ENCODE measurements at places on chromosomes 5 and 9. TPM values are rescaled to one million over a fixed set of nuclear protein-coding genes. Genes with fewer than 3 reads are reported as not detected.

KIF4B gene
- total RNA-seq: not detected

ADGRD2 gene
- total RNA-seq: not detected

SIT1 gene
- not detected for total RNA-seq

DNA sequence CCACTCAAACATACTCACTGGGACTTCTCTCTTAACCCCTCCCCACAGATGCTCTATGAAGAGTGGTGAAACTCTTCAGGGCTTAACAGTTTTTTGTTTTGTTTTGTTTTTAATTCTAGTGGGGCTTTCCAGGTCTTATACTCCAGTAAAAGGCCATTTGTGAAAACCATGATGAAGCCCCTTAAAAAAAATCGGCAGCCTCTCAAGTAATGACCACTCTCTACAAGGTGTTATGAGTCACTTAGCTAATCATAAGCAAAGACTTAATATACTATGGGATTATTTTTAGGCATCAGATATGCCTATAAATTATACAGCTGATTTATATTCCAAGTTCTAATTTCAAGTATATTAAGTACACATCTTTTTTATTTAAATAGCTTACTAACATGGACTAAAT is 607.9 kb downstream of the RAB3C start:
- DNase-seq: no peak

DNA sequence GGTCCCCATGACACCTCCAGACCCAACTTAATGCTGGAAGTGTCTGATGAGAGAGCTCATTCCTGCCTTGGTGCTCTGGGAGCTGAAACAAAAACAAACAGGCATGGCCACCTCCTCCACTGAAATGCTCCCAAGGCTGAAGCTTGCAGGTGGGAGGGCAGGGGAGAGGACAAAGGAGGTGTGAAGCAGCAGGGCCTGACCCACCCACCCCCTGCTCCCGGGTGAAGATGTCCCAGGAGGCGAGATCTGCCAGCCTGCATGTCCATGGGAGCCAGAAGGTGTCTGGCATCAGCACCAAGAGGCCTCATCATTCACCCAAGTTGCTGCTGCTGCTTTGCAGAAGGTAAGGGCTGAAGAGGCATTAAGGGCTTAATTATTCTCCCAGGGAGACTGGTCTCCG is 4.2 kb upstream of the CCIN start:
- DNase-seq: no peak

DNA sequence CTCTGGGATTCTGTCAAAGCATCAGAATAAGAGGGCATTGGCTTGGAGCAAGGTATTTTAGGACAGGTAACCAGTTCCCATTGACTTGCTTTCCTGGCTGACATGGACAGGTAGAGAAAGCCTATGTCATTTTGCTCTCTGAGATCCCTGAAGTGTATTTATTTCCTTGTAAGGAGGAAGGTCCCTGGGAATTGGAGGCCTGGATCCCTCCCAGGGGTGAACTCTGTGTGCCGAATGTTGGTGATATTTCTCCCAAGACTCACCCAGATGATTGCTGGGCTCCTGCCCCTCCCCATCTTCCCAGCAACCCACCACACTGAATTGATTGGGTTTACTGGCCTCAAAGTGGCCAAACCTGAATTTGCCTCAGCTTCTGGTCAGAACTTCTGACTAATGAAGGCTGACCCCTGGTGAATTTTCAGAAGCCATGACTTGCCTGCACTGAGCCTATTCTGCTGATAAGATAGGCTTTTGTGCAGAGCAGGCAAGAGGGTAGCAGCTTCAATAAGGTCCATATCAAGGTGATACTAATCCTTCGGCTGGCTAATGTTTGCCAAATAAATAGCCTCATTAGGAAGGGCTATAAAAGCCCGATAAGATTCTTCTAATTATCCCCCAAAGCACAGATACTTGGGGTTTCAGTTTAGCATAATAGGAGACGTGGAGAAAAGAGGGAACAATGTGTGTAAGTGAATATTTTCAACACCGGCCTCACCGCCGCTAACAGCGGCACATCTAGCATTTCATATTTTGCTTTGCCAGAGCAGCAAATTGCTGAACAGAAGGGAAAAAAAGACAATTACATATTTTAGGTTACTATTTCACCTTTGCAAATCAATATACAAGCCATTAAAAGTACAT is 152.9 kb upstream of the PITX1 start:
- no peak for DNase-seq

- DNase-seq: no peak
Measured at GRCh38 chr5:150670948-150671310, 9.9 kb downstream of the MYOZ3 start.

- DNase-seq: no peak
Measured at GRCh38 chr5:135240781-135241360, 158.2 kb downstream of the MACROH2A1 start.

GRCh38 chr9:112403614-112404201 is 23.8 kb downstream of the HSDL2 start:
- no peak for DNase-seq

GRCh38 chr9:122912964-122913673 is at the start of gene ZBTB6:
TSS of gene ZBTB6 (minus strand) at chr9:122913323. CDS start at chr9:122912072, 1,251 bp downstream.
- DNase-seq: peak; percentile 90

DNA sequence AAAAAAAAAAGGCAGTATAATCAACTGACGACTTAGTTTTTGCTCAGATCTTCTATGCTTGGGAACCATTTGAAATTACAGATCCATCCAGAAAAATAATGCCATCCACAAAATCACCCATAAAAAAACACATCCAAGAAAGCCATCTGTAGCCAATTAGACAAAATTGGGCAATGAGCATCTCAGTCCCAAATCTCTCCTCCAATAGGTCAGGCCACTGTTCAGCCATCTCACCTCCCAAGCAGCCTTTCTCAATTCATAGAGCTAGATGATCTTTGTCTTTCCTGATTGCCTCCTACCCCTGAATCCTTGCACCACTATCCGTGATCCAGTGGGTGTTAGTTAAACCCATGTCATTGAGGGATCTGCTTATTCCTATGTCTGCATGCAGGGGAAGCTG is 139.6 kb downstream of the SCAMP1 start:
- no peak for DNase-seq

GRCh38 chr5:139814704-139815280 is 19.2 kb downstream of the PSD2 start:
- no peak for DNase-seq

DNA sequence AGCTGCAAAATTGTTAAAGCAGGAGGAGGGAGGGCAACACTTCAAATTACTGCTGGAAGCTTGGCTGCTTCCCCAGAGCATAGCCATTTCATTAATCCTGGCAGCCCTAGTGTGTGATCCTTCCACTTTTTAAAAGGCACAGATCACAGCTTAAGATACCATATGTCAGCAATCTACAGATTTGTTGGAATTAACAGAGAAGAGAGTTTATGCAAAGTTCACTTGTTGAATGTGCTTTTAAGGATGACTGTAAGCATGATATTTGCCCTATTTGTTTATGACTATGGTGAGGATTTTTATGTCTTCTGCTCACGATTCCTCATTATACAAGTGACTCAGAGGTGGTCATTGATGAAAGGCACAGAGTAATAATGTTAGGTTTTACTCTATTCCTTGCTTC is 156.0 kb upstream of the CDKN2B start:
- no peak for DNase-seq

- DNase-seq: peak; percentile 75
Measured at GRCh38 chr9:132114102-132114707, 34.5 kb upstream of the MED27 start.

GRCh38 chr9:134935056-134935640 is 17.4 kb upstream of the FCN1 start:
- no peak for DNase-seq

DNA sequence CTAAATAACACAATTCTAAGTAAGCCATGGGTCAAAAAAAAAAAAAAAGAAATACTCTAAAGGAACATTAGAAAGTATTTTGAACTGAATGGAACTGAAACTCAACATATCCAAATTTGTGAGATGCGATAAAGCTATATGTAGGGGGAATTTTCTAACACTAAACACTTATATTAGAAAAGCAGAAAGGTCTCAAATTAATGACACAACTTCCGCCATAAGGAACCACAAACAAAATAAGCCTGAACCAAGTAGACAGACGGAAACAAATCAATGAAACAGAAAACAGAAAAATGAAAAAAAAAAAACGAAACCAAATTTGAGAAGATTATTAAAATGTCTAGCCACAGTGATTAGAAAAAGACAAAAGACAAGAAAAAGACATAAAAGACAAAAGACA is 39.9 kb downstream of the ADAMTS6 start:
- no peak for DNase-seq

DNA sequence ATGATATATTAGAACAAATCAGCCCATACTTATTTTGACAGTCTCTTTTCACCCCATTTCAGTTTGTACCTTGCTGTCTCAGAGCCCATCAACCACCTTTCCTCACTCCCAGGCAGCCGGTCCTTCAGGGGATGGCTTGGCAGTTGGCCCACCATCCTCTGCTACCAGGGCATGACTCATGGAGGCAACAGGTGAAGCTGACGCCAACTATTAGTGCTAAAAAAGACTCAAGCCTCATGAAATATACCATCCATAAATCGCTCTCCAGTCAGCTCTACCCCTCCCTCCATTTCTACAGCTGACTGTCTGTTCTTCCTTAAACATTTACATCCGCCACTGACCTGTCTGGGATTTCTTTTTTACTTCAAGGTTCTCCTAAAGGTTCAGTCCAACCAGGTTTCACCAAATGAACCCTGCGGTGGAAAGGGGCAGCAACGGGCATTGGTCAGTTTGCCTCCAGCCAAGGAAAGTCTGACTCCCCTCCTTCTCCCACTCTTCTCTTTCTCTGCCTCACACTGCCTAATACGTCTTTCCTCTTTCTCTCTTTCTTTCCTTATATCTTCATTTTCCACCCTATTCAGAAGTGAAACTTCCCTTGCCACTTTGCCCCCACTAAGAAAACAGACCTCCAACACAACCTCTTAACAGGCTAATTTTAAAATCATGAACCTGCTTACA is 439.1 kb downstream of the RAB3C start:
- DNase-seq: peak; percentile 52

Data from myocyte (in vitro differentiated cells).